ENCODE measurements at places on chromosomes 2 and 18.

GRCh38 chr2:195645413-195645812, 11.6 kb upstream of the SLC39A10 start:
- DNase-seq: no peak

DNA sequence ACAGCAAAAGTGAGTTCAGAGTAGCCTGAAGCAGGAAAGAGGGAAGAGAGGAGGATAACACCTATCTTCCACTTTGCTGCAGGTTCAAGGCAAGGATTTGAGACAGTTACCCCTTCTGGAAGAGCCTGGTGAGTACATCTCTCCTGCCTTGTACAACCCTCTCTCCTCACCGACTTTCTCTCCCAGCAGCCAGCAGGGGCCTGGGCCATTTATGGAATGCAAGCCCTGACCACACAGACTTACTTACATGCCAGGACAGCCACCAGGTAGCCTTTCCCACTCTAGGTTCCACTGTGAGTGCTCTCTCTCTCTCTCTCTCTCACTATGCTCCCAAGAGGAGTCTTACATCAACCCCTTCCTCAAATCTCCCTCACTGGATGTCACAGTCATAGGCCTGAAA, 57.0 kb downstream of the BCL11A start:
- no peak for DNase-seq

DNA sequence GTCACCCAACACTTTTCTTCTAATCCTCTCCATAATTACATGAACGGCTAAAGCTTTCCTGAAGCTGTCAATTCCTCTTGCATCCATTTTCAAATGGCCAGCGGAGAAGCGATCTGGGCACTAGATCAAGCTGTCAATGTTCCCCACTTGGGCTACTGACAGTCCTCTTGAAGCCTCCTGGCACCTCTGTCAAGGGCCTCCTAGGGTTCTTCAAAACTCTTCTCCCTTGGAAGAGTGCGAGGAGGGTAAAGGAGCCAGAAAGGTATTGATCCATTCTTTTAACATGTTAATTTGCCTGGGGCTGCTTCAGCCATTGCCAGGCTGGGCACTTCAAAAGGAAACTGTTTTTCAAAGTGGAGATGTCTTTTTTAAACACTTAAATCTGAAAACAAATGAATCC, 19.8 kb downstream of the EPHA4 start:
- no peak for DNase-seq

GRCh38 chr2:111117598-111118480, 2.9 kb upstream of the BCL2L11 start:
- DNase-seq: no peak

- no peak for DNase-seq
Observed at GRCh38 chr2:222304737-222305515, 6.1 kb upstream of the PAX3 start.

GRCh38 chr2:9655441-9656269, 24.9 kb upstream of the YWHAQ start:
- no peak for DNase-seq

DNA sequence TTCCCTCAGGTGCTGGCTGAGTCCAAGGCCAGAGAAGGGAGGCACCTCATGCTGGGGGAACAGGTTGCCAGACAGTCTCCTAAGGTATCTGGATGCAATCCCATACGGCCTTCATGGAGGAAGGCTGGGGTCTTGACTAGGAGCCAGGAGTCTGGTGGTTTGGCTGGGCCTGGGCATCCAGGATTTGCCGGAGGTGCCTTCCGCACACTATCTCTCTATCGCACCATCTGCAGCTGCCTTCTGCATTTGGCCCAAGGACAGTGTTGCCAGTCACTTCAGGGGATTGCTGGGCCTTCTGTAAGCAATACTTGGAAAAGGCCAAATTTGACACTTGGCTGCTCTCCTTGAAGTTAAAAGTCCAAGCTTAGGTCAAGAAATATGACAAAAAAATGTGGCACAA, 327.2 kb downstream of the EN1 start:
- no peak for DNase-seq

DNA sequence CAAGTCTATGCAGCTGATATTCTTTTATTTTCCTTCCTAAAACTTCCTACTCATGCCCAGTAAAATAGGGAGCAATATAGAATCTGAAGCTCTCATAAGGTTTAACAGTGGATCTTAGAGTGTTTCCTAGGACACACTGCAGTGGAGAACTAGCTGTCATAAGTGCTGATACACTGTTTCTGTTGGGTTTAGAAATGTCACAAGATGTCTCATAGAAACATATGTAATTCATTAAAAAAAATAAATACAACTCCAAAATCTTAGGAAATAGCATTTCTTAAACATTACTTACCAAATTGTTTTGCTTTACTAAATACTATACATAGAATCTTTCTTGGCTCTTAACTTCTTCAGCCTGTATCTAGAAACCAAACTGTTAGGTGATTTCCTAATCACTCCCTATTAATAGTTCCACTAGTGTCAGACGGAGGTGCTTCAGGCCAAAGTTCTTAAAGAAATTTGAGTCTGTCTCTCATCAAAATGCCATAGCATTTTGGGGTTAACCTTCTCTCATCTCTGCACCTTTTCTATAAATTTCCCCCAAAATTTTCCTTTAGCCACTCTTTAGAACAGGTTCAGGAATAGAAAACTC, 93.7 kb downstream of the CERKL start:
- no peak for DNase-seq

DNA sequence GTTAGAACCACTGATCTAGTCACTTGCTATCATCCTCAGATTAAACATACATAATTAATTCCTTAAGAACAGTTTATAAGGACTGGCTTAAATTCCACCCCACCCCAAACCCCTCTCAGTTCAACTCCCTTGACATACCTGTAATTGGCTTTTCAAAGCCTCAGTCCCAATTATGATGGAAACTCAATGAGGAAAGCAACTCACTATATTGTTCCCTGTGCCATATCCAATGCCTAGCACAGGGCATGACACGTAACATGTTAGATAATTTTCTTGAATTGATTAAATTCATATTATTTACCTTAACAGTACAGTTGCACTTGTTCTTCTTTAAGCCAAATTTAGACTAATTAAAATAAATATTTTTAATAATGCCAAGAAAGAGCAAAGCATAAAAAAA, 465.1 kb upstream of the CHAC2 start:
- DNase-seq: no peak

GRCh38 chr18:51519571-51519970, 322.1 kb upstream of the MEX3C start:
- DNase-seq: no peak

GRCh38 chr2:237213315-237214022, 127.8 kb downstream of the COPS8 start:
- DNase-seq: no peak

- no peak for DNase-seq
Observed at GRCh38 chr18:22847867-22848451, 85.2 kb upstream of the RBBP8 start.

GRCh38 chr2:159030674-159031380, 62.4 kb downstream of the TANC1 start:
- no peak for DNase-seq

GRCh38 chr2:143246815-143247744, 117.9 kb downstream of the ARHGAP15 start:
- no peak for DNase-seq

GRCh38 chr2:46535896-46536295, 56.5 kb downstream of the TMEM247 start:
- DNase-seq: no peak

GRCh38 chr2:128735296-128735960, 416.8 kb upstream of the HS6ST1 start:
- DNase-seq: no peak

Data from LNCaP clone FGC (cell line).